ENCODE measurements at places on chromosomes 6 and 20.

DNA sequence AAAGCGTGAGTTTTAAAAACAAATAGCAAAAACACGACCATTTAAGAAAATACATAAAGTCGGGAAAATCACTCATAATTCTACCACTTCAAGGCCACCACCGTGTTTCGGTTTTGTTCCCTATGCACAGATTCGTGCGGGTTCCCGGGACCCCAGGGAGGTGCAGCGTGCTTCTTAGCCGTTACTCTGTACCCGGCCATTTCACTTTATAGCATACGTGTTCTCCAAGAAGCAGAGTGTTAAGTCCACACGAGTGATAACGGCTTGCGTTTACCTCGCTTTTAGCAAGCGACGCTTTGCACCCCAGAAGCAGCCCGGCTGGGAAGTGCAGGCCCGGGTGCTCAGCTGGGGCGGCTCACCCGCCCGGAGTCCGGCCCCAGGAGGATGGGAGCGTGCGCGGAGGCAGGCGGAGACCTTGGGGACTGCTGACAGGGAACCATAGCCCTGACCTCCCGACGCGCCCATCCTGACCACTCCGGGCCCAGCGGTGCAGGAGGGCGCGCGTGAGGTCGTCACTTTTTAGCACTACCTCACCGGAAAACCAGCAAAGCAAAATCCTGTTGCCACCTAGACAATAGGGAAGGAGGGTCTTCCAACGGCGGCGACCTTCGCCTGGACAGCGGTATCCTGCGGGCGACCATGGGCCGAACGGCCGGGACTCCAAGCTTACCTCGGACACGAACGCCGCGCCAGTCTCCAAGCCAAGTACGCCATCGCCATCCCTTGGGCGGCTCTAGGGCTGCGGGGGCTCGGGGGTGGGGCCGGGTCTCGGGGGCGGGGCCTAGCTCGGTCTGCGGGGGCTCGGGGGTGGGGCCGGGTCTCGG, at the start of gene ECI2:
TSS of gene ECI2 (minus strand) at position 735 of the 824 bp plus-strand sequence. CDS start at position 720, 15 bp downstream.
- DNase-seq: peak; percentile 37

GRCh38 chr20:9968015-9968414, 66.8 kb upstream of the ANKEF1 start:
- DNase-seq: no peak

DNA sequence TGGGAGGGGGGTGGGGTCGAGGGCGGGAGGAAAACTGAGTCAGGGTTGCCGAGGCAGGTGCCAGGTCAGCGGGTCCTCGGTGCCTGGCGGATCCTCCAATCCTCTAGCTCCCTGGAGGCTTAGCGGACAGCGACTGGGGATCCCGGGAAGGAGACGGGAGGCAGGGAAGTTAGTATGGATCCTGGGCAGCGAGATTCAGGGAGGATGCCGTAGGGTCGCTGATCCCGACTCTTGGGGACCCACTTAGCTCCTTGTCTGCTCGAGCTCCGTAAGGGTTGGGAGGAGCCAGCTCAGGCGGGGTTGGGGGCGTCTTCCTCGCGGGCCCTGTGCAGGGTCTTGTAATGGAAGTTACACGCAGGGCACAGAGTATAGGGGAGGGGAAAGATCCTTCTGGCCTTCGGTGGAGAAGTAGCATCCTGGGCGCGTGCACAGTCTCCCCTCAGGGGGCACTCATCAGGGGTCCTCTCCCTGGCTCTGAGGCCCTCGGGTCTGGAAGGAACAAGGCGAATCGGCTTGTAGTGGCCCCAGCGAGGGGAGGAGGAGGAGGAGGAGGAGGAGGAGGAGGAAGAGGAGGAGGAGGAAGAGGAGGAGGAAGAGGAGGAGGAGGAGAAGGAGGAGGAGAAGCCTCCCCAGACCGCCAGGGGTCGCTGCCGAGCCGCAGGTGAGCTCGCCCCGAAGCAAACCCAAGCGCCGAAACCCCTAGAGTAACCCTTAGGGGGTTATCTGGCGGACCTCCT, 6.4 kb upstream of the SLC12A5 start:
- peak; percentile 71 for DNase-seq

DNA sequence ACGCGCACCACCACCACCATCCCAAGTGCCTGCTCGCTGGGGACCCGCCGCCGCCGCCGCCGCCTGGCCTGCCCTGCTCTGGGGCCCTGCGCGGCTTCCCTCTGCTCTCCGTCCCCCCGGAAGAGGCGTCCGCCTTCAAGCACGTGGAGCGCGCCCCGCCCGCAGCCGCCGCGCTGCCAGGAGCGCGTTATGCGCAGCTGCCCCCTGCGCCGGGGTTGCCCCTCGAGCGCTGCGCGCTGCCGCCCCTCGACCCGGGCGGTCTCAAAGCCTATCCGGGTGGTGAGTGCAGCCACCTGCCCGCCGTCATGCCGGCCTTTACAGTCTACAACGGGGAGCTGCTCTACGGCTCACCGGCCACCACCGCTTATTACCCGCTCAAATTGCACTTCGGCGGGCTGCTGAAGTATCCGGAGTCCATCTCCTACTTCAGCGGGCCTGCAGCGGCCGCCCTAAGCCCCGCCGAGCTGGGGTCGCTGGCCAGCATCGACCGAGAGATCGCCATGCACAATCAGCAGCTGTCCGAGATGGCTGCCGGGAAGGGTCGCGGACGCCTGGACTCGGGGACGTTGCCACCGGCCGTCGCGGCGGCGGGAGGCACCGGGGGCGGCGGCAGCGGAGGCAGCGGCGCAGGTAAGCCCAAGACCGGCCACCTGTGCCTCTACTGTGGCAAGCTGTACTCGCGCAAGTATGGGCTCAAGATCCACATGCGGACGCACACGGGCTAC, 7.2 kb downstream of the PRDM13 start:
- DNase-seq: peak; percentile 27

DNA sequence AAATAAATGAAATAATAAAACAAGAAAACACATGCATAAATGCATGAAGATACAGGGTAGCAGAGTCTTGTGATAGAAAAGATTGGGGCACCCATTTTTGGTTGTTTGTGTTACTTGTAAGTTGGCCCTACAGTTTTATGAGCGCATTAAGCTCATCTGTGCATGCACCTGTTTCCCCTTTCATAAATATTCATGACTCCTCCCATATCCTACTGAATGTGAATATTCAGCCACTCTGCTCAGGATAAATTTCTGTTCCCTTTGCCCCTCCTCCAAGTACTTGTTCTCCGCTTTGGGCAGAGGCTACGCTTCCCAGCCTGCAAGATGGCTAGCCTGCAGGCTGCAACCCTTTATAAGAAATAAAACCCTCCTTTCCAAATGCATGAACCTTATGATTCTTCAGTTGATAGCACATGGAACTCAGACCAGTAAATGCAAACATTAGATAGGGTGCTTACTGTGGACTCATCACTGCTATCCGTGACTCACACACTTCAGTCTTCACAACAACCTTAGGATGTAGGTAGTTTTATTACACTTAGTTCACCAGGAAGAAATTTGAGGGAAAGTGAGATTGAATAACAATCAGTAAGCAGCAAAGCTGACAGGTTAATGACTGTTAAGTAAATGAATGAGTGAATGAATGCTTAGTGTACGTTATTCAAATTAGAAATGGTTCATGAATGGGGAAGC, 15.0 kb downstream of the ALDH8A1 start:
- no peak for DNase-seq

DNA sequence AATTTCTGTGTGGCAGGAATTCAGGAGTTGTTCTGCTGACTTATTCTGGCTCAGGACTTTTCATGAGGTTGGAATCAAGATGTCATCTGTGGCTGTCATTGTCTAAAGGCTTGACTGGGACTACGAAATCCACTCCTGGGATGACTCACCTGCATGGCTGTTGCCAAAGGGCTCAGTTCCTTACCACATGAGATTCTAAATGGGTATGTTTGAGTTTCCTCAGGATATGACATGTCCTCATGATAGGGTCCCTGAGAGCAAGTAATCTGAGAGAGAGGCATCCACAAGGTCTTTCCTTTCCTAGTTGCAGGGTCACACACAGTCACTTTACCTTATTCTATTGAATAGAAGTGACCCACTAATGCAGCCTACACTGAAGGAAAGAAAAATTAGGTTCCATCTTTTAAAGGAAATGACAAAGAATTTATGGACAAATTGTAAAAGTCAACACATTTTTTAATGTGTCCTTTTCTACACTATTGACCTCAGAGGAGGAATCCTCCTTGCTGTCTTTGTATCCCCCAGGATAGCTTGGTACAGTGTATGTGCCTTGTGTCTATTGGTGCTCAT, 1025.0 kb upstream of the GJE1 start:
- no peak for DNase-seq

GRCh38 chr6:38649744-38650143, 10.0 kb upstream of the BTBD9 start:
- no peak for DNase-seq

GRCh38 chr6:38612143-38612965, 27.4 kb downstream of the BTBD9 start:
- DNase-seq: no peak

DNA sequence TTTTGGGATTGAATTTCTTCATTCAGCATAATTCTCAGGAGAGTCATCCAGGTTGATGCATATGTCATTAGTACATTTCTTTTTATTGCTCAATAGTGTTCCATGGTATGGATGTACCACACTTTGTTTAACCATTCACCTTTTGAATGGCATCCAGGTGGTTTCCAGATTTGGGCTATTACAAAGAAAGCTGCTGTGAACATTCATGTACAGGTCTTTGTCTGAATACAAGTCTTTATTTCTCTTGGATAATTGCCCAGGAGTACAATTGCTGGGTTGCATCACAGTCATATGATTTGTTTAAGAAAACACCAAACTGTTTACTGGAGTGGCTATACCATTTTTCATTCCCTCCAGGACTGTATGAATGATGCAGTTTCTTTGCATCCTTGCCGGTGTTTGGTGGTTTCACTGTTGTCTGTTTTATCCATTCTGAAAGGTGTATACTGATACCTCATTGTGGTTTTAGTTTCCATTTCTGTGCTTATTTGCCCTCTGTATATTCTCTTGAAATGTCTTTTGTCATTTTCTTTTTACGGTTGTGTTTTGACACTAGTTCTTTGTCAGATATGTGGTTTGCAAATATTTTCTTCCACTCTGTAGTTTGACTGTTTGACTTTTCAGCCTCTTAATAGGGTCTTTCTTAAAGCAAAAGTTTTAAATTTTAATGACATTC, 8.8 kb downstream of the CDKAL1 start:
- no peak for DNase-seq

DNA sequence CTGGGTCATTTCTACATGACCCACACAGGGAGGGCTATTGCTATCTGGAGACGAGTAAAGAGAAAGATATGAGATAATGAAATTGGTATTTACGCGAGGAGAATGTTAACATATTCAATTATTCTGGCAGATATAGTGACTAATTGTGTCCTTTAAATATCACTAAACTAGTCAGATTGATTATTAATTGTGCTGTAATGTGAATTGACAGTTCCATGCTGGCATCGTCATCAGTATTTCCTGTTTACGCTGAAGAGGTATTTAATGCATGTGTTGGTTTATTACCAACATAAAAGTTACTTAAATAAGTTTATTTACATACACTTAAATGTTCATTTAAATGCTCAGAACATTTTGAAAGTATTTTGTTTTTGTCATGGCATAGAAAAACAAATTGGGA, 35.7 kb upstream of the OGFRL1 start:
- no peak for DNase-seq

DNA sequence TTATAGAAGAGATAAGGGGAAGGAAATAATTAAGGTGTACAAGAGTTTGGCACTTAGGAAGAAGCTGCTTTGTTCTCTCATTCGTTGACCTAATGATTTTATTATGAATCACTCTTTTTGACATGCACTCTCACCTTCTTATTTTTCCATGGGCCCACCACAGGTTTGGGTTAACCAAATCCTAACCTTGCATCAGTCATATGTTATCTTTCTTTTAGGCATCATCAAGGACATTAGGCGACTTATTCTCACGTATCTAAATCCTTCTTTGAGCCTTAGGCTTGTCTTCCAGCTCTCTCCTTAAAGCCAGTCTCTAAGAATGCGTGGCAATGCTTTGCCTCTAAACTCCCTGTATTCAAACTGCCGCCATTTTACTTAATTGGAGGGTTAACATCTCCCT, 58.3 kb downstream of the TNFRSF21 start:
- DNase-seq: no peak

- no peak for DNase-seq
Observed at GRCh38 chr6:218153-219018, 73.9 kb upstream of the DUSP22 start.

GRCh38 chr20:53748176-53748575, 154.5 kb upstream of the ZNF217 start:
- no peak for DNase-seq

DNA sequence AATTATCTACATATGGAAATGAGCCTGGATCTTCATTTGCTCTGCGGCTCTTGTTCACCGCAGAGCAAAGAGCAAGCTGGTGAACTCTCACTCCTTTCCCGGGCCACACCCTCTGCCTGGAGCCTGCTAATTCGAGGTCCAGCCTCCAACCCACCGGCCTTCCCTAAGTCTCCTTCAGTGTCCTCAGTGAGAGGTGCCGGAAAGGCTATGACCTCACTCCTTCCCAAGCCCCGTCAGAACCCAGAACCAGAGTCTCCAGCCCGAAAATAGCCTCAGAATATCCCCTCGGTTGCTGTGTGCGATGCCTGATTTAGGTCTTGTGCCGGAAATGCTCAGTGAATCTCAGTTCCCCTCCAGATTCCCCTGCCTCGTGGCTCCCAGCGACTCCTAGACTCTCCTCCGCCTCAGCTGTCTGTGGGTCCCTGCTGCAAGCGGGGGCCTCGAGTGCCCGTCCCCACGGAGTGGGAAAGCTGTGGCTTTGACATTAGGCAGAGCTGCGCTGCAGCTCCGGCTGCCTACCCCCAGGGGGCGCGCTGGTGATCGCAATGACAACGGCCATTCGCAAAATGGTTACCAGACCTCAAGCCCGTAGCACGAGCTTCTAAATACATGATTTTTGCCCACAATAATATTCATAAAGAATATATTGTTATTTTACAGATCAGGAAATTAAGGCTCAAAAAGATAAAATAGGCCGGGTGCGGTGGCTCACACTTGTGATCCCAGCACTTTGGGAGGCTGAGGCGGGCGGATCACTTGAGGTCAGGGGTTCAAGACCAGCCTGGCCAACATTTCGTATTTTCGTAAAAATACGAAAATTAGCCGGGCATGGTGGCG, 4.1 kb upstream of the BNIP5 start:
- peak; percentile 53 for DNase-seq

- no peak for DNase-seq
Observed at GRCh38 chr20:4272225-4272624, 256.9 kb upstream of the RNF24 start.

- DNase-seq: no peak
Observed at GRCh38 chr20:18989736-18990474, 176.3 kb downstream of the SCP2D1 start.

GRCh38 chr20:35619196-35620095, 3.8 kb downstream of the SPAG4 start:
- peak; percentile 88 for DNase-seq

DNA sequence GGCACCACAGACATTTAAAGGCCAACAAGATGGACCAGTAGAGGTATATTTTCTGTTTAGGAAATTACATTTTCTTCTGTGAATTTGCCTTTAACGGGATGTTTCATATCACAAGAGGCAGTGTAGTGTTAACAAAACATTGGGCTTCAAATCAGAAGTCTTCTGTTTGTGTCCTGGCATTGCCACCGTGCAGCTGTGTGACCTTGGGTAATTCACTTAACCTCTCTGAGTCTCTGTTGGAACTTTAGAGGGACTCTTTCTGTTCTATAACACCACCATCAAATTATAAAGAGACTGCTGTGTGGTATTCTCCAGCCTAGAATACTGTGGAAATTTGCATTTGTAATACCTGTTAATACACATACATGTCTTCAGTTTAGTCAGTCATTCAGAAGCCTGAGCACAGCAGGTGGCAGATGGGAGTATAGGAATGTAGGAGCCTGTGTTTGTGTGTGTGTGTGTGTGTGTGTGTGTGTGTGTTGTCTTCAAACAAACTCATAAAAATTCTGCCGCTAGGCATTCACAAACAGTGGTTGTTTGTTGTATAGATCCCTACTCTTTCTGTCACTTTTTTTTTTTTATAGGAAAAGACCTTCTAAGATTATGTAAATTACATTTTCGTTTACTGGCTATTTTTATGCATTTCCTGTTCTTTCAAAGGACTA, 22.6 kb downstream of the UST start:
- DNase-seq: no peak
